ENCODE measurements at places on chromosomes 5 and 9. TPM values are rescaled to one million over a fixed set of nuclear protein-coding genes. Genes with fewer than 3 reads are reported as not detected.

NTRK2 gene
- polyA plus RNA-seq = 0.55 TPM

PCDHAC1 gene
- polyA plus RNA-seq = 0.13 TPM

SLC22A4 gene
- polyA plus RNA-seq = 0.25 TPM

LCN1 gene
- polyA plus RNA-seq = not detected

AJM1 gene
- polyA plus RNA-seq = 0.61 TPM

NPR3 gene
- 1.1 TPM for polyA plus RNA-seq

HINT1 gene
- 364 TPM for polyA plus RNA-seq

RALGPS1 gene
- polyA plus RNA-seq = 1.8 TPM

FGD3 gene
- 1.6 TPM for polyA plus RNA-seq

TMEM171 gene
- 1.4 TPM for polyA plus RNA-seq

NINJ1 gene
- 70.4 TPM for polyA plus RNA-seq
